ENCODE measurements at places on chromosomes 12 and 14.
A peak's percentile ranks its signal among the peaks of the same experiment; 100 is the strongest.

DNA sequence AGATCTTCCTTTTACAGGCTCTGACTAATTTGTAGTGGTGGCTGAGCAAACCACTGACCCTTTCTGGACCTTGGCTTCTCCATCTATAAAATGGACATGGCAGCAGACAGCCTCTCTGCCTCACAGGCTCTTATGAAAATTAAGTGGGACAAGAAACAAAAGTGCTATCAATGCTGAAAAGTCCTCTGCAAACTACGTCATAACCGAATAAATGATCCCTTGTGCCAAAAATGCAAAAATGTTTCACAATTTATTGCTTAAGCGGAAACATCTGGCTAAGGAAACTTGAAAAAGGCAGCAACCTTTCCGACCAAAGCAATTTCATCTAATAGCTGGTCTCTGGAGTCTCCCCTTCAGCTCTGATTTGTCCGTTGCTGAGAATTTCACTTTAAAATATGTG lies 108.5 kb upstream of the PLXNC1 start:
- no peak for DNase-seq

GRCh38 chr14:76742966-76743365 lies 18.3 kb upstream of the VASH1 start:
- DNase-seq = no peak

GRCh38 chr12:1622406-1622805 lies 6.6 kb upstream of the WNT5B start:
- no peak for DNase-seq

DNA sequence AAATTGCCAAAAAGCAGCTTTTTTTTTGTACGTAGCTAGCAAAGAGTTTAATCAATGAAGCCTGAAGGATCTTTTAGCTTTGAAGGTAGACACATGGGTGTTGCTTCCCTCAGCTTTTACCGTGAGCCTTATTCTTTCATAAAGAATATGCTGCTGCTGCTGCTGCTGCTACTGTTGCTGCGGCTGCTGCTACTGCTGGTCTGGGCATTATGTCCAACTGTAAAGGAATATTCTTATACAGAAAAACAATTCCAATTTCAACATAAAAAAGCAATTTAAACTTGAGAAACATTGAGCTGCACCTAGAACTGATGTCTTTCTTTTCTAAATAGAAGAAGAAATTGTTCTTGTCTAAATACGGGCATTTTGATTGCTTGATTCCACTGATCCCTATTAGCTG lies 38.9 kb upstream of the PPP1R12A start:
- DNase-seq = no peak

- no peak for DNase-seq
Observed at GRCh38 chr14:88312257-88312656, 10.8 kb downstream of the KCNK10 start.

DNA sequence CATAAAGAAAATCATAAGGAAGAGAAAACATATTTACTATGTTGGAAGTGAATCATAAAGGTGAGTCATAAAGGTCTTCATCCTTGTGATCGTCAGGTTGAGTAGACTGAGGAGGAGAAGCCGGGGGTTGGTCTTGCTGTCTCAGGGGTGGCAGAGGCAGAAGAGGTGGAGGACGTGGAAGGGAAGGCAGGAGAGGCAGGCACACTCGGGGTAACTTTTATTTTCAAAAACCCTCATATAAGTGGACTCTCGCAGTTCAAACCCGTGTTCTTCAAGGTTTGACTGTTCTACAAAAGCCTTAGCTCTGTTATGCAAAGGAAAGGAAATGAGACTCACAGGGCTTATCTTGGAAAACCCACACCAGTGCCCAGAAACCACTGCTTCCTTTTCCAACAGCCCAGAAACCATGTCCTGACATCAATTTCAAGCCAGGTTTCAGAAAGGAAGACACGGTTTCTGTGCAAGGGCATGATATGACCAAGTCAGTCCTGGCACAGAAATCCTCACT lies 14.0 kb downstream of the SMCO2 start:
- peak; percentile 9 for DNase-seq

DNA sequence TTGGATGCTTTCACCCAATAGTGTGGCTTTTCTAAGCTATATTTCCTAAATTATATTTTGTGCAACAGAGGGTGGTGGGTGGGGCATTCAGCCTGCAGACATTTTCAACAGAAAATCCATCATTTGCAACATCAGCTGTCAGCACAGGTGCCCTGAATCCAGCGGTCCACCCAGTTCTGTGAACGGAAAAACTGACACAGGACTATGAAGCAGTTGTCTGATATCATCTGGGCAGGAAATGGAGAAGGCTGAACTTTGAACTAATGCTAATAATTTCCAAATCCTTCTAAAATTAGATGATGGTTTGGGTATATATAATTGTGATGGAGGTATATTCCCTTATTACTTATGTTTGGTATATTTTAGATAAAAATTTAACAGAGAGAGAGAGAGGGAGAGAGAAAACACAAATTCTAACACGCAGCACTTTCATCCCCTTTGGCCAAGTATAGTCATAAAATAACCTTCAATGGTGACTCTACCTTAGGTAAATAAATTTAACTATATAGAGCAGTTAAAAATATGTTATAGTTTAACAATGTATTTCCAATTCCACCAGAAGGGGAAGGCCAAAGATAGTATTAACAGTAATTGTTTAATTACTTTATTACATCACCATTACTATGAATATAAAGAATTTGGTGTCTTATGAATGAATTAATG lies 58.3 kb upstream of the PTPRB start:
- no peak for DNase-seq

GRCh38 chr12:66629138-66629870 lies 49.6 kb downstream of the GRIP1 start:
- DNase-seq = no peak

DNA sequence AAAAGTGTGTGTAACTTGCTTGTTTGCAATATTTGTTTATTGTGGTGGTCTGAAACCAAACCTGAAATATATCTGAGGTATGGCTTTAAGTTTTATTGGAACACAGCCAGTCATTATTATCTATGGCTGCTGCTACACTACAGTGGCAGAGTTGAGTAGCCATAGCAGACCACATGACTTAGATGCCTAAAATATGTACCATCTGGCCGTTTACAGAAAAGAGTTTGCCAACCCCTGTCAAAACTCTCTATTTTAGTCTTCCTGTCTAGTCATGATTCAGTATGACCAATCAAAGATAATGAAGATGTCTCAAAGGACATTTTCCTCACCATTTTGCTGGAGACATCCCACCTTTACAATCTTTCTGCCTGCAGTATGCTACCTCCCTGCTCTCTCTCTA lies 242.3 kb downstream of the ANO6 start:
- no peak for DNase-seq

- DNase-seq = peak; percentile 83
Observed at GRCh38 chr12:11798856-11799501, 149.5 kb downstream of the ETV6 start.

DNA sequence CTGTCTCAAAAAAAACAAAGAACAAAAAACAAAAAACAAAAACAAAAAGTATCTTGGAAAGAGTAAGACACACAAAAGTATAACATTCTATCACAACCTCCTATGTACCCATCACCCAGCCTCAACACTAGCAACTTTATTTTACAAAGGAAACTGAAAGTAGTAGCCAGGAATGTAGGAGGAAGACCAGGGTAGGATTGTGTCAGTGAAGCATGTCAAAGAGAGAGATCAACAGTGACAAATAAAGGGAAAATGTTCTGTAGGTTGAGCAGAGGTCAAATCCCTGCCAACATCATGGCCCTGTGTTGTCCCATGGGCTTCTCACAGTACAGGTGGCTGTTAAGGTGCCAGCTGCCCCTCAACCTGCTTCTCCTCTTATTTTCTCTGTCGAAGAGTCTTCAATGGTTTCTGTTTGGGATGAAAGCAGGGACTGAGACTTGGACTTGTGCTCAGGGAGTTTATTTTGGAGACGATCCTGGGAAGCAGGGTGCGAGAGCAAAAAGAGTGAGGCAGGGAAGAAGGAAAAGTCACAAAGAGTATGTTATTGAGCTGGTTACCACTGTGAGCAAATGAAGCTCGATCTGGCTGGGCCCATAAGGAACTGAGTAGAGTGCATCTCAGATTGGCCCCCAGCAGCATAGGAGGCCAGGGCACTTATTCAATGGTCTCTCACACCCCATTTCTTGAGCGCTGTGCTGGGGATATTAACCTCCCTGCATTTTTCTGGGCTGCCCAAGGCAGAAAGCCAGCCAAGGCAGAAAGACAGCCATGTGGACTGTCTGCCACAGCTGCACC lies 29.4 kb upstream of the CTDSP2 start:
- DNase-seq = no peak

GRCh38 chr14:41505491-41505890 lies 101.2 kb upstream of the LRFN5 start:
- no peak for DNase-seq

Data from keratinocyte (primary cell).